ENCODE measurements at places on chromosomes 5 and 9.

- no peak for DNase-seq
Measured at GRCh38 chr5:67549947-67550346, 353.3 kb upstream of the CD180 start.

- no peak for DNase-seq
Measured at GRCh38 chr9:33375841-33376321, 26.5 kb downstream of the AQP7 start.

DNA sequence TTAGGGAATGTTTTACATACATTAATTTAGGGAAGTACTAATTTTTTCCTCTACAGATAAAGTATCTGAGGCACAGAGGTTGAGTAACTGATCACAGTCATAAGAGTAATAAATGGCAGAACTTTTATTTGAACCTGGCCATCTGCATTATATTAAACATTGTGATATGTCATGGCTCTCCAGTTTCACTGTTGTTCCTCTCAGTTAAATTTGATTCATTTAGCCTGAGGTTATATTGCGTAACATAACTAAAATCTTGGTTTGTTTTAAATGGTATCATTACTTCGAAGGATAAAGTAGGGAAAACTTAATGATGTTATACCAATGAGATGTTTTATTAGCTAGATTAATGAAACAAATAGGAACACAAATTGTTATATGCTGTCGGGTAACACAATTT is 284.4 kb downstream of the KDM4C start:
- no peak for DNase-seq

- DNase-seq, result no peak
Measured at GRCh38 chr5:154196281-154196680, 5.7 kb downstream of the GALNT10 start.

- DNase-seq, result no peak
Measured at GRCh38 chr5:122500245-122501088, 188.4 kb downstream of the SNCAIP start.

- no peak for DNase-seq
Measured at GRCh38 chr5:174698156-174698555, 26.2 kb upstream of the MSX2 start.

GRCh38 chr9:136441191-136441680 is 1.6 kb upstream of the INPP5E start:
- DNase-seq, result no peak

DNA sequence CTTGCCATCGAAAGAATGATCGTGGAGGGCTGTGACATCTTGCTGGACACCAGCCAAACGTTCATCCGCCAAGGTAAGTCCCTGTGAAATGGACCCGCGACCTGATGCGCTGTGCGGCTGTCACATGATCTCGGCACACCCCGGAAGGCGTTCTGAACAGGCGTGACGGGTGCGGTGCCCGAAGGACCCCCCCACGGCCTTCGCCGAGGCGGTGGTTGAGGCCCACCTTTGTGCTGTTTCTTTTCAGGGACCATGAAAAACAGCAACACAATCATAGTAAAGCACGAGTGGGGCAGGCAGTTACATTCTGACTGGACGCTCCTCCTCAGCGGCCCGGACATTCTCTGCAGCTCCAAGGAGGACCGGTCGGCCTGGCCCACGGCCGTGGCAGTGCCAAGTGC is 126.7 kb downstream of the RASGRF2 start:
- no peak for DNase-seq

DNA sequence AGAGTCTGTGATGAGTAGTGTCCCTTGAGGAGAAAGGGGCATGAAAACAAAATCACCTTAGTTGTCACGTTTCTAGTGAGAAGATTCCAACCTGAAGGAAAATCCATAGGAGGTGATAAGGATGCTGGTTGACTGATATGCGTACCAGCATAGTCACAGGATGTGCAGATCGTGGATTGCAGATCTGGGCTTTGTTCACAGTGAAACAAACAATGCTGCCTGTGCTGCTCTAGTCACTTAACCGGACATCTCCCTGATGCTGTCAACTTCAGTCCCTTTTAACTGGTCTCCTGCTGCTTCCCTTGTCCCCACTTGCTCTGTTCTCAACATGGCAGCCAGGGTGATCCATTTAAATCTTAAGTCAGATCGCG is 89.7 kb downstream of the IQGAP2 start:
- DNase-seq, result no peak

GRCh38 chr5:131966551-131966950 is 21.1 kb upstream of the MEIKIN start:
- no peak for DNase-seq

- no peak for DNase-seq
Measured at GRCh38 chr9:98191181-98191608, 1.2 kb downstream of the CORO2A start.

GRCh38 chr5:72470826-72471225 is 36.4 kb downstream of the ZNF366 start:
- DNase-seq, result no peak

DNA sequence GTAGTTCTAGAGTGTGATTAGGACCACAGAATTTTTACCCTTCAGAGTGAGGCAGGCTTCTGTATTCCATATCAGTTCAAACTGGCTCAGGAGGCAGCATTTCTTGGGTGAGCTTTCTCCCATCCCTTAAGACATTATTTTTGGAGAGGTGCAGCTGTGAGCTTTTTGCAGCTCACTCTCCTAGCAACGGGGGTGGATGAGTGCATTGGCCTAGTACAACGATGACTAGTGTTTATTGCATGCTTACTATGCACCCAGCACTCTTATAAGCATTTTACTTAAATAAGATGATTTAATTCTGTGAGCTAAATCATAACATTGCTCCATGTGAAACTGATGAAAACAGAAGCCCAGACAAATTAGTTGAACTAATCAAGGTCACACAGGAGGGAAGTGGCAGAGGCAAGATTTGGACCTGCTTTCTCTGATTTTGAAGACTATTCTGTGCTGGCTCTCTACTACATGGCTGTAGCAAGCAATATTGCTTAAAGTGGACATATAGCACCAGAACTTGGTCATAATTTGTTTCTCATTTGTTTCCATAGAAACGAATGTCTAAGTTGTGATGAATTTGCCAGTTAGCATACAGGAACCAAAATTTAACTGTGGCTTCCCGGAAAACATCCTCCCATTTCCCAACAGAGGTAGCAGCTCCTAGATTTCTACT is 372.1 kb upstream of the RIOK2 start:
- no peak for DNase-seq

DNA sequence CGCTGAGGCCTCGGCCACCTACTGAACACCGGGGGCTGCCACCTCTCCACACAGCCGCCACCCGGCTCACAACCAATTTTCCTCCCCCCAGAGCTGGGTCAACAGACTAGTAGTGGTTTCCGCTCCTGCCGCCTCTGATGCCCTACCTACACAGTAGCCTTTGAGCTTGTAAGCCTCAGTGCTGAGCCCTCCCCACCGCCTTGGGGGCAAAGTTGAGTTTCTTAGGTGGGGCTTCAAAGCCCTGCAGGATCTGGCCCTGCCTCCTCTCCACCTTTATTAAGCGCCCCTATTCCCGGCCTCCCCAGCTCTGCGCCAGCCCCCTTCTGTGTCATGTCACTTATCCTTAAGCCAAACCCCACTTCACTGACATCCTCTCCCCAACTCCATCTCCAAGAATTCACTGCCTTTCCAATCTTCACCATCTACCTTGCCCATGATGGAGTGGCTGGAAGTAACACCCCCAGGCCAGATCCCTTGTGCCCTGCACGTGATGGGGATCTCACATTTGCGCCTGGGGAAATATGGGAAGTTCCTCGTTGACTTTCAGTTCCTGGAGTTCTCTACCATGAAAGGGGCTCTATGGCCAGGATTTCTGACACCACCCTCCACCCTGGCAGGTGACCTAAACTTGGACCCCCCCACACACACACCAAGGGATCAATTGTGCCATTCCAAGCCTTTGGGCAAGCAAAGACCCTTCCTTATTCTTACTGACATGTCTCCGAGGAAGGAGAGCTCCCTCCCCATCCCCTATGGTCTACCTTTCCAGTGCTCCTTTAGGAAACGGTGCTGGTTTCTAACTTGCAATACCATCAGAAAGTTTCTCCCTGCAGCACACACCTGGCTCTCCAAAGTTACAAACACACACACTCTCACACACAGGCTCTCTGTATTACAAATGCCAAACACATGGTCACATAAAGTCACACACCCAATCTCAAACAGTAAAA is 2.7 kb upstream of the CNTFR start:
- DNase-seq, result no peak

- no peak for DNase-seq
Measured at GRCh38 chr9:104743376-104743985, 4.0 kb upstream of the NIPSNAP3A start.

DNA sequence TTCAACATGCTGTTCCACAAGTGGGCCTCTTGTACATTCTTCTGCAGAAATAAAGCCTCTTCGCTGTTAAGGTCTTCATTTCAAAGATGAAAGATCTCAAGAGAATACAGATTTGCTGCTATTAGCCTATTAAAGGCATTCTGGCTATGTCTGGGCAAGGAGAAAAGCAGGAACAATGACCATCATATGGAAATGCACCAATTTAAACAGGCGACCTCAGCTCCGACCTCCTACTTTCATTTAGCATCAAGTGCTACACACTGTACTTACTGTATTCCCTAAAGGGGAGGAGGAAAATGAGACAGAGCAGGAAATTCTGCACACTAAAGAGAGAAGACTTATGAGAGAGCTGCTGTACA is 64.8 kb downstream of the HABP4 start:
- DNase-seq, result no peak

DNA sequence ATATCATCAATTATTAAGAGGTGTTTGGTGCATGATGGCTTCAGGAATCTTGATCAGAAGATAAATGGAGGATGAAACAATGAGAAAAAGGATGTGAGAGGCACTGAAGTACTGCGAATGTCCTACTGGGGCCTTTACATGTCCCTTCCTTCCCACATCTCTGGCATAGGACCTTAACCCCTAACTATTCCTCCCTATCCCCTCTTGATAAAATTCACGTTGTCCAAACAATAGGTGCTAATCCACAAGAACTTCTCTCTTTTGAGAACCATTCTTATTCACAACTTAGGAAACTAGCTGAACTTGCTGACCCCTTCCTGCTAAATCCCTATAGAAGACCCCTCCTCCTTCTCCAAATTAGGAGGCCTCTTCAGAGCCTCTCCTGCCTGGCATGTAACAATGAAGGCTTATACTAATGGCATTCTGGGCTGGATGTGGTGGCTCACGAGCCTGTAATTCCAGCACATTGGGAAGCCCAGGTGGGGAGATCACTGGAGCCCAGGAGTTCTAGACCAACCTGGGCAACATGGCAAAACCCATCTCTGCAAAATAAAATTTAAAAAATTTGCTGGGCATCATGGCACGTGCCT is 276.5 kb upstream of the SMARCA2 start:
- DNase-seq, result no peak

- no peak for DNase-seq
Measured at GRCh38 chr5:78157001-78157400, 137.5 kb downstream of the AP3B1 start.

GRCh38 chr9:35801328-35802128 is 10.1 kb downstream of the NPR2 start:
- DNase-seq, result no peak

GRCh38 chr9:121189660-121190059 is 12.0 kb downstream of the RAB14 start:
- DNase-seq, result no peak

DNA sequence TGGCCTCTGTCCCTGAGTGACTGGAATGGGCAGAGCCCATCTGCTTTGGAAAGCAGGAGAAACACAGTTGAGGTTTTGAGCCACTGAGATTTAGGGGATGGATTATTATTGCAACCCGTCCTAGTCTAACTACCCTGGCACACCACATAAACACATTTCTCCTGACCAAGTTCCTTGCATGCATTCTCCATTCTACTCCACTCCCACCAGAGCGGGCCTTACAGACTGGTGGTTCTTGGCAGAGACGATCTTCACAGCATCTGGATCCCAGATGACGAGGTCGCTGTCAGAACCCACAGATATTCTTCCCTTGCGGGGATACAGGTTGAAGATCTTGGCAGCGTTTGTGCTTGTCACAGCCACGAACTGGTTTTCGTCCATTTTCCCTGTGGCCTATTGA is 111.0 kb downstream of the DPYSL3 start:
- no peak for DNase-seq

GRCh38 chr9:135299651-135300345 is 179.8 kb upstream of the PPP1R26 start:
- DNase-seq, result no peak

- no peak for DNase-seq
Measured at GRCh38 chr9:93649610-93650261, 73.4 kb downstream of the PHF2 start.

GRCh38 chr5:148996270-148996669 is 66.6 kb downstream of the SH3TC2 start:
- no peak for DNase-seq

DNA sequence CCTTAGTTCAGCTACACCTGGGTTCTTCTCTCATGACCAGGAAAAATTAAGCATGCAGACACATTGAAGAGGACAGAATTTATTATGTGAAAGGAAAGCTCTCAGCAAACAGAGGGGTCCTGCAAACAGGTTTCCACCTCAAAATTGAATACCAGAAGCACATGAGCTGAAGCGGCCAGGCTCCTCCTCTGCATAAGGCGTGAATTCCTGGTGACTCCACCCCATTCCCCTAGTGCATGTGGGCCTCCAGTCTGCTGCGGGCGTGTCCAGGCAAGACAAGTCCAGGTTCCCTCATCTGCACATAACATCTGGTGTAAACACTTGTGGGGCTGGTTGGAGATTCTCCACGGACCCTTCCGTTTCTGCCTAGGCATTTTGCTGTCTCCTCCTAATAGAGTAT is 1156.4 kb downstream of the FOXD4L5 start:
- DNase-seq, result no peak
